Activated CD4-positive, alpha-beta memory T cell treated with anti-CD3 and anti-CD28 coated beads, Interleukin-2, amount 10 ng/mL, durations not matched to agents 7 days and 5 days (primary cell): ENCODE measurements at places on chromosomes 12 and 14.

DNA sequence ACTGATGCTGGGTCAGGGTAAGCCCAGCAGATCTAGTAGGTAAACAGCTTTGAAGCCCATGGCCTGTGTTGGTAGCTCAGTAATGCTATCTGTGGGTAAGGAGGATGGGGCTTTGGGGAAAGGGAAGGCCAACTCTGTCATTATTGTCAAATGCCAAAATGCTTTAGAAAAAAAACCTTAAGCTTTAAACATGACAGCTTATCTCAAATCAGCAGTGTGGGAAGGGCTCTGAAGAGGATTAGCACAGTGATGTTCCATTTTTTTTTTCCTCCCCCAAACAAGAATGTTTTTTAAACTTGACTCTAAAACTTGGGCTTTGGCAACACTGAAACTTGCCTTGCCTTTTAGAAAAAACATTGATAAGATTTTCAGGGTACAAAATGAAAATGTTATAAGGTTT is 11.7 kb downstream of the DAAM1 start:
- no peak overlapping the region for H3K4me3 ChIP-seq
- H3K4me1 ChIP-seq: peaks cover 6% of the 10 kb centered on the region
- H3K27ac ChIP-seq: no peak overlapping the region
- H3K36me3 ChIP-seq: no peaks in the 10 kb centered on the region
- no peaks in the 10 kb centered on the region for H3K27me3 ChIP-seq

GRCh38 chr12:79407671-79408622 is 282.8 kb downstream of the PAWR start:
- DNase-seq: no peak
- no peak overlapping the region for H3K4me3 ChIP-seq
- H3K36me3 ChIP-seq: no peaks in the 10 kb centered on the region
- H3K27ac ChIP-seq: no peak overlapping the region

- H3K27me3 ChIP-seq: peaks cover 3% of the 10 kb centered on the region
- H3K27ac ChIP-seq: no peak overlapping the region
- H3K36me3 ChIP-seq: no peaks in the 10 kb centered on the region
- no peak overlapping the region for H3K4me3 ChIP-seq
Measured at GRCh38 chr12:49872381-49872780, 29.5 kb upstream of the BCDIN3D start.

GRCh38 chr14:75217508-75218206 is 41.2 kb upstream of the TMED10 start:
- no peak overlapping the region for H3K4me3 ChIP-seq
- no peak overlapping the region for H3K27ac ChIP-seq
- peaks cover 19% of the 10 kb centered on the region for H3K4me1 ChIP-seq
- no peaks in the 10 kb centered on the region for H3K36me3 ChIP-seq

- no peak for DNase-seq
- no peaks in the 10 kb centered on the region for H3K27me3 ChIP-seq
- peak overlapping the region; percentile 46 for H3K4me3 ChIP-seq
- H3K36me3 ChIP-seq: no peaks in the 10 kb centered on the region
- no peak overlapping the region for H3K27ac ChIP-seq
- peaks cover 9% of the 10 kb centered on the region for H3K4me1 ChIP-seq
Measured at GRCh38 chr12:64147011-64147631, 75.0 kb downstream of the KICS2 start.

- no peak for DNase-seq
- H3K27me3 ChIP-seq: no peaks in the 10 kb centered on the region
- no peak overlapping the region for H3K27ac ChIP-seq
- no peak overlapping the region for H3K4me3 ChIP-seq
- H3K4me1 ChIP-seq: peaks cover 42% of the 10 kb centered on the region
Measured at GRCh38 chr12:109464642-109465351, 12.3 kb downstream of the KCTD10 start.

DNA sequence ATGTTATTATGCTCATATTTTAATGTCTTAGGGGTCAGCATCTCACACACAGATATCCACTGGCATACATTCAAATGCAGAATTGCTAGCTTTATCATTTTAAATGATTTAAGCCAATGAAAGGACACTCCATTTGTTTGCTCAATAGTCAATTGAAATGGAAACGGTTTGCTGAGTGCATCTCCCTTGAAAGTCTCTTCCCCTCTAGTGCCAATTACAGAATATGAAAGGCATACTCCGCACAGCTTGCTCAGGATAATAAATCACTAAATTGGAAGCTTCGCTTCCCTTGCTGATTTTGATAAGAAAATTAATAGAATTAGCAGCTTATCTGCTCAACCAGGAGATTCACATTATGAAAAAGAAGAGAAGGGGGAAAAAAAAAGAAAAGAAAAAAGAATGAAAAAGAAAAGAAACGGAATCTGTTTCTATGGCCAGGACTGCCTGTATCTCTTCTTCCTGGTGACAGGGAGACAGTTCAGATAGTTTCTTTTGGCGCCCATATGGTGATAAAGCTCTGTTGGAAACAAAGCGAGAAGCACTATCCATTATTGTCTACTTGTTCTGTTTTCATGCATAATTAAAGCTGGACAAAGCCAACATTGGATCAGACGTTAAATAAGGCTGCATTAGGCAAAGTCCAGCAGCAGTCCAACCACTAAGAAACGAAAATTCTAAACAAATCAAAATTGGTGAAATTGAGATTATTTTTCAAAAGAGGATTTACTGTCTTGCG is 225.0 kb downstream of the GXYLT1 start:
- H3K4me1 ChIP-seq: no peaks in the 10 kb centered on the region
- no peak overlapping the region for H3K27ac ChIP-seq
- H3K27me3 ChIP-seq: peaks cover 16% of the 10 kb centered on the region
- H3K36me3 ChIP-seq: no peaks in the 10 kb centered on the region

DNA sequence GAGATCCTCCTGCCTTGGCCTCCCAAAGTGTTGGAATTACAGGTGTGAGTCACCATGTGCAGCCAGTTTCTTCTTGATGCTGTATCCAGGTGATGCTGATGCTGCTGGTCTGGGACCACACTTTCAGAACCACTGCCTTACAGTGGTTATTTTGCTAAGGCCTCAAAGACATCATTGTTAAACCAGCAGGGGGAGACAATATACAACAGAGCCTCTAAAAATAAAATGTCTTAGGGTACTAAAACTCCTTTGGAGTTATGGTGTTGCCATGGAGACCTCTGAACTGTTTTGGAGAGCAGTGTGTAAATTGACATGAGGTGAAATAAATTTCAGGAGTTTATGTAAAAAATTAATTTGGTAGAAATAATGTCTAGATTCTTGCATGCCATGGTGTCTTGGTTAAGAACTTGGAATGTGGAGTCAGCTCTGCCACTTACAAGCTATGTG is 1.1 kb upstream of the ARG2 start:
- peak overlapping the region; percentile 22 for H3K4me3 ChIP-seq
- H3K4me1 ChIP-seq: peaks cover 32% of the 10 kb centered on the region
- H3K27me3 ChIP-seq: peaks cover 20% of the 10 kb centered on the region

- H3K27me3 ChIP-seq: no peaks in the 10 kb centered on the region
- DNase-seq: no peak
- peaks cover 68% of the 10 kb centered on the region for H3K4me1 ChIP-seq
- H3K4me3 ChIP-seq: no peak overlapping the region
- peaks cover 14% of the 10 kb centered on the region for H3K36me3 ChIP-seq
- no peak overlapping the region for H3K27ac ChIP-seq
Measured at GRCh38 chr12:104746467-104747088, 211.5 kb downstream of the SLC41A2 start.

DNA sequence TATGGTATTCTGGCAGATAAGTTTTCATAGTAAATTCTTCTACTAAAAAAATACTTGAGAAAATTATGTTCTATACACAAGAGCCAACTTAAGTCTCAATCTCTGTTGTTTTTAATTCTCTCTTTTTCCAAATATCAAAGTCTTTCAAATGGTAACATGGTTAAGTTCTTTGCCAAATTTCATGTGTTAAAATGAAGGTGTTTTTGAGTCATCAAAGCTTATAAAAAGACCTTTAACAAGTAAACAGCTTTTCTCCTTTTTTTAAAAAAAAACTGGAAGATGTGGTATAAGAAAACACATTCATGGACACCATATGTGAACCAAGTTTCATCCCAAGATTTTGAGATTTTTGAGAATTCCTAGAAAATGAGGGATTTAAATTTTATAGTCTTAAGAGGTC is 111.3 kb downstream of the FOXG1 start:
- no peak overlapping the region for H3K27ac ChIP-seq
- DNase-seq: no peak
- H3K36me3 ChIP-seq: no peaks in the 10 kb centered on the region
- no peaks in the 10 kb centered on the region for H3K4me1 ChIP-seq
- no peaks in the 10 kb centered on the region for H3K27me3 ChIP-seq

DNA sequence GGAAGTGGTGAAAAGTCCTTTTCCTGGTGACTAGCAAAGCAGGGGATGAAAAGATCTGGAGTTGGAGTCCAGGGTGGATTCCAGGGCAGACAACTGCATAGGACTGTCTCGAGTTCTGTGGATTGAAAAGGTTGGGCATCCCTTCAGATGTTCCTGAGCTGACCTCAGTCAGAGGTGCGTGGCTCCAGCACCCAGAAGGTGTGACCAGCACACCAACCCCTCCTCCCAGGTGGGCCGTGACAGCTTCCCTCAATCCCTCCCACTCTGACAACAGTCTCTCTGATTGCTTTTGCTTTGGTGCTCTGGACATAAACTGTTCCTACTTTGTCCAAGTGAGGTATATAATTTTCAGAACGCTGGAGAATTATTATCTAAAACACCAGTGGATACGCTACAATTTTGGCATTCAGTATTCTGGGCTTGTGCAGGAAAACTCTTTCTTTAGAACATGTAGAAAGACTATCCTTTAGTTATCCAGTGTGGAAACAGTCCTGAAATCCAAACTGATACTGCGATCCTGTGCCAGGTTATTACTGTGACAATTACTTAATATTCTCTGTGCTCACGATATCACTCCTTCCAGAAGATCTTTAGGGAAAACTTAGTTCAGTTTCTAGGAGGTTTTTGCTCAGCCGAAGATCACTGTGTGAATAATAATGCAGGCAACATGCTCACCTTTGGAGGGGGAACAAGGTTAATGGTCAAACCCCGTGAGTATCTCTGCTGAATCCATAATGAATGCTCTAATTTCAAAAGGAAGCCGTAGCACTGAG is 87.9 kb downstream of the DAD1 start:
- peaks cover 97% of the 10 kb centered on the region for H3K36me3 ChIP-seq
- H3K4me3 ChIP-seq: peak overlapping the region; percentile 80
- no peaks in the 10 kb centered on the region for H3K27me3 ChIP-seq
- no peak for DNase-seq
- H3K27ac ChIP-seq: peak overlapping the region; percentile 92

- peaks cover 52% of the 10 kb centered on the region for H3K4me1 ChIP-seq
- DNase-seq: no peak
- no peaks in the 10 kb centered on the region for H3K27me3 ChIP-seq
- peaks cover 85% of the 10 kb centered on the region for H3K36me3 ChIP-seq
Measured at GRCh38 chr12:9756706-9757105, 4.0 kb downstream of the CD69 start.

DNA sequence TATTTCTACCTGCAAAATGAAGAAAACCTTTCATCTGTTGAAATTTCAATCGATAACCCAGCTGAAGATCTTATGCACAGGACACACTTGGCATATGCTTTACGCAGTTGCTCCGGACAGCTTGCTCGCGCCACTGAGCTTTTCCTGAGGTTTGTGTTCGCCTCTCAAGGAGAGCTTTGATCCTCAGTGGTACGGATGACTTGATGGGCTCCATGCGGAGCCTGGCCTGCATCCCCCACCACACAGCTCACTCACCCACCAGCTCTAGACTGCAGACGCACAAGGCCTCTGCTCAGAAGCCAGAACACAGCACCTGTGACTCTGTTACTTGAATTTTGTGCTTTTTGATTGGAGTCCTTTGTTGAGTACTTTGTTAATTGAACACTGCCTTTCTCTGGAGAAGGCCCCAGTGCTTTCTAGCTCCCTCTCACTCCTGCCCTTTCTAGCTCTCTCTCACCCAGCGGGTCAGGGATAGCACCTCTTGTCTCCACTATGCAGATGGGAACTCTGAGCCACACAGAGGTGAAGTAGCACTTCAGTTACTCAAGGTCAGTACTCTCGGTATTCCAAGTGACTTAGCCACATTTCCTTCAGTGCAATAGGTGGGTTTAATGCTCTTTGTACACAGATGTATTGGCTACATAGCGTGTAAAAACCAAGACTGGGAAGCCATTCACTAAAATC is 52.1 kb downstream of the TBC1D30 start:
- no peak overlapping the region for H3K27ac ChIP-seq
- peaks cover 4% of the 10 kb centered on the region for H3K27me3 ChIP-seq
- peaks cover 6% of the 10 kb centered on the region for H3K4me1 ChIP-seq
- DNase-seq: no peak

DNA sequence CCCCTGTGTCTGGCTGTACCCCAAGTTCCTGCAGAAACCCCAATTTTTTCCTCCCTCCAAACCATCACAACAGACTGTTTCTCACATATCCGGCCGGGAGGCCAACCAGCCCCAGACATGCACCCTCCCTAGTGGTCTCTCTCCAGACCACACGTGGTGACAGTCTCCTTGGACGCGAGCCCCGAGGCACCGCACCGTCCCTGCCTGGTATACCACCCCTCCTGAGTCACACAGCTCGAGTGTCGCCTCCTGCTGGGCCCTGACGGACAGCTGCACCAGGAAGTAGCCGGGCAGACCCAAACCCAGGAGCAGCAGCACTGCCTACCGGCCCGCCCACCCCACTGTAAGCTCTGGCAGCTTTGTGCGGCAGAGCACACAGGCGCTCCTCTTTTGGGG is 97.4 kb downstream of the RFLNA start:
- H3K27ac ChIP-seq: no peak overlapping the region
- no peak for DNase-seq
- no peak overlapping the region for H3K4me3 ChIP-seq
- H3K27me3 ChIP-seq: no peaks in the 10 kb centered on the region
- H3K36me3 ChIP-seq: peaks cover 12% of the 10 kb centered on the region

- peaks cover 4% of the 10 kb centered on the region for H3K27me3 ChIP-seq
- DNase-seq: no peak
- H3K4me1 ChIP-seq: no peaks in the 10 kb centered on the region
- no peak overlapping the region for H3K27ac ChIP-seq
Measured at GRCh38 chr14:96403409-96403808, 11.5 kb downstream of the AK7 start.

- H3K4me1 ChIP-seq: no peaks in the 10 kb centered on the region
- H3K4me3 ChIP-seq: no peak overlapping the region
- no peaks in the 10 kb centered on the region for H3K27me3 ChIP-seq
- no peaks in the 10 kb centered on the region for H3K36me3 ChIP-seq
- H3K27ac ChIP-seq: no peak overlapping the region
Measured at GRCh38 chr12:59055204-59055860, 135.0 kb upstream of the LRIG3 start.

GRCh38 chr12:76242813-76243550 is 105.2 kb downstream of the BBS10 start:
- H3K27ac ChIP-seq: no peak overlapping the region
- H3K36me3 ChIP-seq: no peaks in the 10 kb centered on the region
- no peak overlapping the region for H3K4me3 ChIP-seq
- DNase-seq: no peak
